ENCODE measurements at places on chromosomes 2 and 18. TPM values are rescaled to one million over a fixed set of nuclear protein-coding genes. Genes with fewer than 3 reads are reported as not detected.

The CRYBA2 gene
- 1.3 TPM for total RNA-seq

The MSH6 gene
- total RNA-seq = 382 TPM

GRCh38 chr2:74481431-74481830 lies 1.4 kb downstream of the CCDC142 start:
- no peak overlapping the region for H3K27ac ChIP-seq
- peaks cover 20% of the 10 kb centered on the region for H3K36me3 ChIP-seq
- DNase-seq = no peak
- no peaks in the 10 kb centered on the region for H3K27me3 ChIP-seq
- H3K4me3 ChIP-seq = peak overlapping the region; percentile 96
- peaks cover 3% of the 10 kb centered on the region for H3K4me1 ChIP-seq

GRCh38 chr2:84849271-84849952 lies 31.5 kb downstream of the TRABD2A start:
- H3K27me3 ChIP-seq = peaks cover 21% of the 10 kb centered on the region
- DNase-seq = peak; percentile 17
- no peaks in the 10 kb centered on the region for H3K36me3 ChIP-seq
- H3K27ac ChIP-seq = no peak overlapping the region
- no peak overlapping the region for H3K4me3 ChIP-seq

GRCh38 chr2:198296665-198297308 lies 492.4 kb downstream of the PLCL1 start:
- no peak overlapping the region for H3K4me3 ChIP-seq
- H3K27me3 ChIP-seq = peaks cover 66% of the 10 kb centered on the region
- no peaks in the 10 kb centered on the region for H3K4me1 ChIP-seq
- H3K36me3 ChIP-seq = no peaks in the 10 kb centered on the region
- DNase-seq = peak; percentile 89

DNA sequence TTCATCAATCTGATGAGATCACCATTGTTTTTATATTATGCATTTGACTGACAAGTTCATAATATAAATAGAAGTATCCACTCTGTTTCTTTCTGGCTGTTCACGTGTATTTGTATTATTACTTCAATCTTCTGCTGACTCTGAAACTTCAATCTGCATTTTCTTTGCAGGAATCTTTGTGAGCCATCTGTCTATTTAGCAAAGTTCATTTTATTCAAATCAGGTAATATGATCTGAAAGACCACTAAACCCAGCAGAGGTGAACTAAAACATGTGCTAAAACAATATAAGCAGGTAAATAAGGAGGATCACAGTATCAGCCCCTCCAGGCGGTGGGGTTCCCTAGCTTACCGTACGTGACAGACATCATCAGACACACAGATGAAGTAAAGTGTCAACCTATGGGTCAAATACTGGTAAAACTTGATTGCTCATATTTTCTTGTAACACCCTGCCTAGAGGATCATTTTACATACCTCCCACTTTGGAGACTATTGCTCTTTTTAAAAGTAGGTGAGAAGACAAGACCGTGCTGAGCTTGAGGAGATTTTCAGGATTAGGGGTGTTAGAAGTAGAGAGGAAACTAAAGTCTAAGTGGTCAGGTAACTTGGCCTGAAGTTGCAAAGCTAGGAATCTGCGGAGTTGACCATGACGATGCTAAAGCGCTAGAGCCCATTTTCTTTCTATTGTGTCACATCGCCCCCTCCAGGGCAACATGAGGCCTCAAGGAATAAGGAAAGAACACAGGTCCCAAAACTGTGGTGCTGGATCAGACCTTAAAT lies 9.0 kb downstream of the DTNB start:
- H3K36me3 ChIP-seq = no peaks in the 10 kb centered on the region
- H3K27me3 ChIP-seq = no peaks in the 10 kb centered on the region
- H3K4me1 ChIP-seq = no peaks in the 10 kb centered on the region
- no peak overlapping the region for H3K4me3 ChIP-seq

GRCh38 chr2:222568865-222569264 lies 87.0 kb downstream of the FARSB start:
- no peak overlapping the region for H3K27ac ChIP-seq
- H3K36me3 ChIP-seq = peaks cover 3% of the 10 kb centered on the region
- H3K27me3 ChIP-seq = no peaks in the 10 kb centered on the region
- H3K4me3 ChIP-seq = no peak overlapping the region

DNA sequence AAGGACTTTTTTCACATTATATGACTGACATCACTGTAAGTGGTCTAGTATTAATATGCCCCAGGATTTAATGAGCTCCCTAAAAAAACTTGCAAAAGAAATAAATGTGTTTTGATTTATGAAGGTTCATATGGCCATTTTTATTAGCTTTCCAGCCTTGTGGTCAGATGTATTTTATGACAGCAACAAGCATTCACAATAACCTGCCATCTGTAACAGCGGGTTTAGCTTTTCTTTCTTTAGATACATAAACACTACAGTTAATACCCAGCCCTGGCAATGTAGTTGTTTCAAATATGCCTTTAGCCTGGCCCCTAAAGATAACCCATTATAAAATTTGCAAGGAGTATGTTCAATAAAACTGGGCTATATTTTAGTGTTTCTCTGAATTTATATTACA lies 1063.8 kb downstream of the SOCS6 start:
- DNase-seq = no peak
- H3K4me3 ChIP-seq = no peak overlapping the region
- H3K4me1 ChIP-seq = no peaks in the 10 kb centered on the region
- no peak overlapping the region for H3K27ac ChIP-seq

The CRYGC gene
- total RNA-seq = not detected

GRCh38 chr18:75210274-75211001 lies at the start of gene TSHZ1:
Gene TSHZ1, plus strand, starts transcription at chr18:75210797. Its CDS starts 1,080 bp downstream, at chr18:75211877.
- DNase-seq = no peak
- H3K4me3 ChIP-seq = peak within 1 kb of the TSS; percentile 82
- peaks cover 7% of the 10 kb centered on the region for H3K4me1 ChIP-seq
- peak within 1 kb of the TSS; percentile 41 for H3K27ac ChIP-seq
- no peaks in the 10 kb centered on the region for H3K36me3 ChIP-seq

The TGFA gene
- 2.0 TPM for total RNA-seq

The CCDC138 gene
- 30.7 TPM for total RNA-seq

DNA sequence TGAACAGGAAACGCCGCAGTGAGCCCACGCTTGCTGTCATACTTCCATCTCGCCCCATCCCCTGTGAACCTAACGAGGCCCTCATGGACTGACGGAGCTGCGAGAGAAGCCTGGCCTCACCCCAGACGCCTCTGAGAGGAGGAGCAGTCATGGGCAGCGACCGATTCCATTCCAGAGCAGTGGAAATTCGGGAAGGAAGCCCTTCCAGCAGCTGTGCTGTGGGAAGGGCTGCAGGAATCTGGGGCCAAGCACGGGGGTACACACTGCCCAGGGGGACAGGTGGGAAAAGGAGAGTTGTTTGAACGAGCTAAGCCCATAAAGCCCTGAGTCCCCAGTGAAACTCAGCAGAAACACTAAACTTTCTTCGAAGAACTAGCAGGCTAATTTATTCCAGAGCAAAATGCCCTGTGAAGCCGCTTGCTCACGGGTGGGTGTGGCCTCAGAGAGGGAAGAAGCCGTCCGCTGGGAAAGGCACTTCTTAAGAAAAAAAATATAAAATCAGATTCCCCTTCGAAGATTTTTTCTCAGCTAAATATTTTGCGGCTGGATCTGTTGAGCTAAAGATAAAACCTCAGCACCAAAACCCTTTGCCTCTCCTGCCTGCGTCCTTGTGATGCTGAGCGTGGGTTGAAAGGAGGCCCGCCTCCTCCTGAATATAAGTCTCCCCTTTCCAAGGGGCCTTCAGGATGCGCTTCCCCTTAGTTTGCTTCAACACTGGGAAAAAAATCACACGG lies 38.2 kb downstream of the ANKMY1 start:
- H3K4me3 ChIP-seq = peak overlapping the region; percentile 35
- H3K36me3 ChIP-seq = peaks cover 9% of the 10 kb centered on the region
- H3K27ac ChIP-seq = no peak overlapping the region
- DNase-seq = peak; percentile 31

- H3K27ac ChIP-seq = no peak overlapping the region
- H3K27me3 ChIP-seq = no peaks in the 10 kb centered on the region
- H3K4me3 ChIP-seq = no peak overlapping the region
- DNase-seq = no peak
Measured at GRCh38 chr2:204202253-204202652, 265.7 kb downstream of the ICOS start.

GRCh38 chr2:6310256-6311215 lies 555.2 kb downstream of the CMPK2 start:
- H3K27me3 ChIP-seq = no peaks in the 10 kb centered on the region
- DNase-seq = no peak
- no peaks in the 10 kb centered on the region for H3K36me3 ChIP-seq
- H3K27ac ChIP-seq = peak overlapping the region; percentile 82

DNA sequence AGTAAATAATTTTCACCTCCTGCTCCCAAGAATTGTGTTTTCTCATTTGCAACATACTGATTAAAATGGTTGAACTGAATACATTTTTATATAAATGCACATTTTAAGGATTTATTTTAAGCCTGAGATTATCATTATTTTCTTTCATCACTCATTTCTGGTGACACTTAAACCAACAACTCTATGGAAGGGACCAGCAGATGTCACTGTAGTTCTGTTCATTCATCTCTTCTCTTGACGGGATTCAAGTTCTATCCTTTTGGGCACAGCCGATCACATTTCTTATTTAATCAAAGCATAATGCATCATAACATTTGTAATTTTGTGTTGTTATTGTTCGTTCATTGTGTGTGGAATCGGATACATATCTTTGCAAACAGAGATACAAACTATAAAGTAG lies 417.9 kb downstream of the HRH4 start:
- no peak overlapping the region for H3K27ac ChIP-seq
- no peaks in the 10 kb centered on the region for H3K27me3 ChIP-seq
- H3K4me3 ChIP-seq = no peak overlapping the region
- DNase-seq = no peak

The G6PC2 gene
- not detected for total RNA-seq

The GKN2 gene
- not detected for total RNA-seq

The SH3BP4 gene
- total RNA-seq = 49.1 TPM

Data from endodermal cell (in vitro differentiated cells).